Stimulated activated CD8-positive, alpha-beta memory T cell treated with anti-CD3 and anti-CD28 coated beads, Interleukin-15, amount 100 ng/mL, for 4 hours (primary cell): ENCODE measurements at places on chromosomes 2 and 18.

DNA sequence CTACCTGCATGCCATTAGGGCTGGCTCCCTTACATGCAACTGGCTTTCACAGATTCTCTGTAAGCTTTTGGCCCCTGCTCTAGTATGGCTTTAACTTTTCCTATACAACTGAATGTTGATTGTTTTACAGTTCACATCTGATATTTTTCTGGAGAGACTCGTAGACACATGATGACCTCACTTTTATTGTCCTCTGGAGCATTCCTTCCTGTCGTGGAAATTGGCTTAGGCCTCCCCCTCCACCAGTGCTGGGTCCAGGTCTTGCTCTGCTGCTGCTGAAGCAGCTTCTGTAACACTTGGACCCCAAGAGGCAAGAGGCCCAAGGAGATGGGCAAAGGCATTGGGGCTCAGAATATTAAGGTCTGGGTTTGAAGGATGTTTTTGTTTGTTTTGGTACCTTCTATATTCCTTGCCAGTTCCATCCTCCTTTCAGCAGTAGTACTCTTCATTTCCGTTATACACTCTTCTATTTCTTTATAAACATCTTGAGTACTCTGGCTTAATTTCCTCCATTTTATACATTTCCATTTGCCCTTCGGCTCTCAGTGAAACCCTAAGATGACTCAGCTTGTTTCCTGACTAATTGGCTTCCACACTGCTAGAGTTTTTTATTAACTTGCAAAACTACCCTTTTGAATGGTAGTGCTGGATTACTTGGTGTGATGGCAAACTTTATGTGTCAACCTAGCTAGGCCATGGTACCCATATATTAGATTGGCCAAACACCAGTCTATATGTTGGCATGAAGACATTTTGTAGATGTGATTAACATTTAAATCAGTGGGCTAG lies 219.8 kb downstream of the CDCA7 start:
- DNase-seq, result no peak

GRCh38 chr2:127589358-127589757 lies 53.9 kb downstream of the MYO7B start:
- no peak for DNase-seq

- DNase-seq, result no peak
These were observed 31.6 kb downstream of the CYBRD1 start for GRCh38 chr2:171553858-171554257.

DNA sequence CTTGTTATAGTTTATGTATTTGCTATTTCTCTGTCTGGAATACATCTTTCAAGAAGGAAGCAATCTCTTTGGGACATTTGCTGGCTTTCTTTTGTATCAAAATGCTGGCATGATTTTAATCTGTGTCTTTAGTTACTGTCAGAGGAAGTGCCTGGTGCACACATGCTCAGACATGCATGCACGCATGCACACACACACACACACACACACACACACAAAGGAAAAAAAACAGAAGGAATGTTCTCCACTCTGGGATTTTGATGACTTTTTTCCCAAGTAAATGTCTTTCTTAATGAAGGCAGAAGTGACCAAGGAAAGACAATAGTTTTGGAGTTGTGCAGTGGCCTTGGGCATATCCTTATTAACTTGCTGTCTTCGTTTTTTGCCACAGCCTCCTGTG lies 6.7 kb downstream of the GNAL start:
- no peak for DNase-seq

DNA sequence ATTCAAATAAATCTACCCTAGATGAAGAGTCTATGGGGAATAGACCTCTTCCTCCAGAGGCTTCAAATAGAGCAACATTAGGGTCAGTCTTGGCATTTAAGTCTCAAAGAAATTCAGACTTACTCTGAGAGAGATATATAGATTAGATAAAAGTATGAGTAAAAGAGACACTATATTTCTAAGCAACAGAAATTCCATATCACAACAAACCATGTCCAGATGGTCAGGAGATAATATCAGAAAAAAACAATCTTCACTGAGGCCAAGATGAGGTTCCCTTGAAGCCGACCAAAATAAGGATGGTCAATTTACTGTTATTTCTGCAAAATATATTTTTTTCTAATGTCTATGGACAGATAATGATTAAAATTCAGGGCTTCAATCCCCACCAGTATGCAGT lies 89.1 kb upstream of the NOSTRIN start:
- no peak for DNase-seq

- no peak for DNase-seq
These were observed 64.0 kb upstream of the GALNT5 start for GRCh38 chr2:157193461-157193860.

DNA sequence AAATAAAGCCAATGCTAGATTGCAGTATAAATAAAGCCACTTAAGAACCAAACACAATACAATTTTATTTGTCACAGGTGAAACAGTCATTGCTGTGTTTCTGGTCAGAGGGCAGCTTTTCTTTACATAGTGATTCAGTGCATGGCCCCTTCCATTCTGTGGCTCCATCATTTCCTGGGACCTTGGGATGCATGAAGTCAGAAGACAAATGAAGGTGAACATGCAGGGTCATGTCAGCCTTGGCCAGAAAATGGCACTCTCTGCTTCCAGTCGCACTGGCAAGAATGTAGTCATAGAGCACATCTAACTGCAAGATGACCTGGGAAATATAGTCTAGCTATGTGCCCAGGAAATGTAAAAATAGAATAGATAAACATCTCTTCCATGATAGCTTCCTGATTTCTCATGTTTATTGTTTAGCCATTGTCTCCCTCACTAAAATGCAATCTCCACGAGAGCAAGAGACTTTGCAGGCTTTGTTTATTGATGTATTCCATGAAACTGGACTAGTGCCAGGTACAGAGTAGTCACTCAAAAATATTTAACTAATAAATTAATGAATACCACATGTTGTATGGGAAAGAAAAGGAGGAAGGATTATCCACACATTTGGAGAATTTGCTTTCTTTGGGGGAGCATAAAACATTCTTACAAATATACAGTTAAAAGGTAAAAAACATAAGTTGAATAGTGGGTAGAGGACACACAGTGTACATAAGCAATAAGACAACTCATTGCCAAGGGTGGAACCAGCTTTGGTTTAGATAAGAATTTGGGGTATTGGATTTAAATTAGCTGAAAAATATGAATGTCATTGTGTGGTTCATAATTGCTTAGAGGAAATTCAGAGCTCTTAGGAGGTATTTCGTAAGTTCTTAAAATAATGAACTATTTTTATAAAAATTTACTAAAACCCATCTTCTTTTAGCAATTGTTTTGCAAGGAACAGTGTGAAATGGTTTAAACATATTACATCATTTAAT lies 343.8 kb downstream of the PID1 start:
- DNase-seq, result no peak

GRCh38 chr2:25032901-25033300 lies 9.0 kb upstream of the EFR3B start:
- DNase-seq, result no peak

DNA sequence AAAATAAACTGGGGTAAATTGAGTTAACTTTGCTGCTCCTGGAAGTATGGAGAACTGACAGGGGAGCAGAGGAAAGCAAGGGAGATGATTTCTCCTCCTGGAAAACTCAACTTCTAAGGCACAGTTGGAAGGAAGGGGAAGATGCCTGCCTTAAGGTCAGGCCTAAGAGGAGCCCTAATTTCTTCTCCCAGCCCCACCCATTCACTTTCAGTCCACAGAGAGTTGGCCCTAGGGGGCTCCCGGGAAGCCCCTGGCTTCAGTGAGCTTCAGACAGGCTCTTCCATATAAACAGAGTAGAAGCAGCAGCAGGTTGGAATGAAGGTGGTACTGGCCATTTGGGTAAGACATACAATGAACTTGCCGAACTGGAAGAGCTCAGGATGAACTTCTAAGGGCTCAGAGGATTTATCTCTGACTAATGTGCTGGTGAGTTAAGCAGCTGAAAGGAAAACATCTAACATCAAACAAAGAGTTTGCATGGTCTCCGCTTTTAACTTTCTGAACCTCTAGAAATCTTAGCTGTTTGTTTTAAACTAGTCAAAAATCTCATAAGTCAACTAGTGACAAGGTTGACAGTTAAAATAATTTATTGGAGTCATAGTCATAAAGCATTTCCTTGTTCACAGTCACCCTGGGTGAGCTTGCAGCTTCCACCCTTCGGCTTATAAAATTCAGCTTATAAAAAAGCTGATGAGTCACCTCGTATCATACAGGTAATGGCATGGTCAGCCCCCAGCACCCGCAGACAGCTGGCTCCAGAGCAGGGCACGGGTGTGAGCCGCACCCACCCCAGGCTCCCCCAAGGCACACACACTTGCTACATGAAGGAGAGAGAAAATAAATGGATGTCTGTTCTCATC lies 9.8 kb downstream of the MALL start:
- no peak for DNase-seq

DNA sequence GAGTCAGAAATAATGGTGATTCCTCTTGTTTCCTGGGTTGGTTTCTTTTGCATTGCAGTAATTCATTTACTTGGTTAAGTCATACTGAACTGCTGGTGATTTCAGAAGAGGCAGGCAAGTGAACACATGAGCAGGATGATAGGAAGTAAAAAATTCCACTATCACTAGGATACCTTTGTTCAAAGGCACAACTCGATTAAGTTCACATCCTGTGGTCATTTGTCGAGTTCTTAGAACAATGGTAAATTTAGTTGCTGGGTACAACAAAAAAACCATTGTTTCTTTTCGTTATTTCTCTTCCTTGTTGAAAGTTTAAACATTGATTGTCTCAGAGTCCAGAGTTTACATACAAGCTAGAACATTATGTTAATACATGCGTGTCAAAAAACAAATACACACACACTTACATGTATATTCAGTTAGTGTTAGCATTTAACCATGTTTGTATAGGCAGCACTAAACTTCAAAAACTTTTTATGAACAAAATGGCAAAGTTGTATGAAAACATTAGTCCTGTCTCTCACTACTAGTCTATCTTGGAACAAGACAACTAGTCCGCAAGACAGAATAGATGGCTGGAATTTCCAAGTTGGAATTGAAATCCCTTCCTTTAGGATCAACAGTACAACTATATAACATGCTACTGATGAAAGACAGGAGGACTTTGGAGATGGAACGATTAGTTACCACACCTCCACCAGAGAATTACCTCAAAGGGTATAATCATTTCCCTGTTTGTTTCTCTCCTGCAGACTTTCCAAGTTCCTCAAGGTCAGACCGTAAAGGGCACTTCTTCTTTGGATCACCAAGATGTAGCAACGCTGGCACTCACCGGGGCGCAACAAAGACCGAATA lies 26.2 kb downstream of the STK39 start:
- no peak for DNase-seq

- DNase-seq, result no peak
These were observed 6.1 kb downstream of the ONECUT2 start for GRCh38 chr18:57441071-57441794.

DNA sequence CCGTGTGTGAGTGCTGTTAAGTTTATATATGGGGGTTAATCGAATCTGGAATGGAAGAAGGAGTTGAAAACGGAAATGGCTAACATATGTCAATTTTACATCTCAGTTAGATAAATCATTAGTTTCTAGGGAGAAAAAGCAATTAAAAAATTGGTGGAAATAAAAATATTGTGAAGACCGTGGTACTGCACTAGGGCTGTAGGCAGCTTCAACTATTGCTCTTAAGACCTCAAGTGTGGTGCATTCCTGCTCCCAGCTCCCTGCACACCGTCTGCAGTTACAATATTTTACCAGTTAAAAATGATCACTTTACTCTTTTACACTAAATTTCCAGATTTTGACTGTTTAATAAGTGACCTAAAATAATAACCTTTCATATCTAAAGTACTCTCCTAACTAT lies 977.3 kb upstream of the POU3F3 start:
- no peak for DNase-seq

DNA sequence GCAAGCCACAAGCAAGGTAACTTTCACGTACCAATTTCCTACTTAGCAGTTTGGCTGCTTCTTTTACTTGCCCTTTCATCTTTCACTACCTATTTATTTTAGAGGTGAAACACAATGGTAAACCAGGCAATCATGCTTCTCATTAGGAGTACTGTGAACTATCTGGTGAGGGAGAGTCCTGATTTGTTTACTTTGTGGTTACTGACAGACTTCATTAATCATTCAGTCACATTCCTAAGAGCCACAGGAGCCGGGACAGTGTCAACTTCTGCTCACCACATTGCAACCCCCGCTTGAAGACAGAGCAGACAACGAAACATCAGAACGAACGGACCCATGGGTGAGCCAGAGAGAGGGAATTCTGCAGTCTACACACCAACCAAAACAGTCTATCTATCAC lies 28.8 kb downstream of the TUBB6 start:
- DNase-seq, result no peak

GRCh38 chr18:68532328-68532885 lies 182.5 kb downstream of the TMX3 start:
- no peak for DNase-seq

DNA sequence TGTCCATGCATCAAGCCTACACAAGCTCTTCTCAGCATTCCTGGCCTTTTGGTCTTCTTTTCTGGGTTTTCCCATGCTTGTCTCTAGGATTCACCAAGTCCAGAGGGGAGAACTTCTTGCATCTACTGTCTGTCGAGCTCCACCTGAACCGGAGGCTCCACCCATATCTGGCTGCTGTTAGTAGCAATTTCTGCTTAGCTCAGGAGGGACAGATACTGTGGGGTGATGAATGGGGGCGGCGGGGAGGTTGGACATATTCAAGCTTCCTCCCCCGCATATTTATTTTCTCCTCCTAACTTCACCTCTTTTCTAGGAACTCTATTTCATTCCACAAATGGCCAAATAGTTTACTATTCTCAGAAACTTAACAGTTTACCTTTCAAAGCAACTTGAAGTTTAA lies 163.5 kb downstream of the PTH2R start:
- no peak for DNase-seq

DNA sequence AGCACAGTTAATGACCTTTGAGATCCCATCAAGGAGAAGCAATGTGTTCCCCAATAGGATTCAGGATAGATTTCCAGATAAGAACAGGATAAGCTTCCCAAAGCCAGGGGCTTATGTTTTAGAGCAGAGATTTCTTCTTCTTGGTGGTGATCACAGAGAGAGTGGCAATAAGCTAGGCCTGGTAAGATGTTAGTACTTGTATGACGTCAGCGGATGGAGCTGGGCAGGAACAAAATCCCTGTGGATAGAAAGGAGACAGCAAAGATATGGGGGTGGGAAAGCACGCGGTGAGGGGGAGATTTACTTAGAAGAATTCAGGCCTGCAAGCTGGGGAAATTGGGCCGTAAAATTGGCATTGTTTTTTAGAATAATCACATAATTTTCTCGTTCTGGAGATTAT lies 323.0 kb downstream of the MTX2 start:
- no peak for DNase-seq

DNA sequence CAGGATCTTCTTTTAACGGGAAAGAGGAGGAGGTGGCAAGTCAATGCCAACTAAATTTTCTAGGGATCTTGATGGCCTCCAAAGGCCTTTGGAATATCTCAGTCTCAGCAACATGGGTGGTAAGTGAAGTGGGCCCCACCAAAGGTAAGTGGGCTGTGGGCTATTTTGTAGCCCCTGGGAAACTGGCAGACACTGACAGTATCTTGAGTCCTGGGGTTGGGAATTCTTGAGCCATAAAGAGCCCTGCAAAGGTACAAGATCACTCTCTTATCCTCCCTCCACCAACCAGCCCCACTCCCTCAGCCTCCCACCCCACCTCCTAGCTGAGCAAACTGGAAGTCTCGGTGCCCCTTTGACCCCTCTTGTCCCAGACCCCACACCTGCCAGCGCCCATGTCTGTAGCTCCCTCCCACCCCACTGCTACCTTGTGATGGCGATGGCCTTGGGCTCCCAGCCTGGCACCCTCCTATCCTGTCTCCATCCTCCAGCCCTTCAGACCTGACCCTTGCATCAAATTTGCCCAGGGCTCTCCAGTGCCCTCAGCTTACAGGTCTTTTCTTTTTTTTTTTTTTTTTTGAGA lies 8.5 kb downstream of the ATP6V1B1 start:
- no peak for DNase-seq
